Activated T-helper 1 cell treated with anti-CD3 and anti-CD28 coated beads, Interleukin-2, amount 50 U/mL, for 16 hours (primary cell): ENCODE measurements at places on chromosomes 6 and 20.

DNA sequence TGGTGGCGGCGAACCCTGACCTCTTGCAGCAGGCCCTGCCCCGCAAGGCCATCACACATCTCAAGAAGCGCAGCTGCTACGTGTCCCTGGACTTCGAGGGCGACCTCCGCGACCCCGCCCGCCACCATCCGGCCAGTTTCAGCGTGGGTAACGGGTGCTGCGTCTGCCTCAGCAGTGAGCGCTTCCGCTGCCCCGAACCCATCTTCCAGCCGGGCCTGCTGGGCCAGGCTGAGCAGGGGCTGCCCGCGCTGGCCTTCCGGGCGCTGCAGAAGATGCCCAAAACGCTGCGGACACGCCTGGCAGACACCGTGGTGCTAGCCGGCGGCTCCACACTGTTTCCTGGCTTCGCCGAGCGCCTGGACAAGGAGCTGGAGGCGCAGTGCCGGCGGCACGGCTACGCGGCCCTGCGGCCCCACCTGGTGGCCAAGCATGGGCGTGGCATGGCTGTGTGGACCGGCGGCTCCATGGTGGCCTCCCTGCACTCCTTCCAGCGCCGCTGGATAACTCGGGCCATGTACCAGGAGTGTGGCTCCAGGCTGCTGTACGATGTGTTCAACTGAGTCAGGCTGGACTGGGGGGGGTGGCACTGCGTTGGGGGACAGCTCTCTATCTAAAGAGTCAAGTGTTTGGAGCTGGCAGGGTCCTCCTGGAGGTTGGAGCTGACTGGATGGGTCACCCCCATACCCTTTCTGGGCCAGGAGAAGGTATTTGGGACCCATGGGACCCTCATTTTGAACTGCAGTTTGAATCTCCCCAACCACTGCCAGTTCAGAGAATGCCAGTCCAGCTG lies 1.1 kb downstream of the ACTL10 start:
- DNase-seq = peak; percentile 51

- DNase-seq = no peak
Observed at GRCh38 chr6:56448046-56448445, 194.6 kb downstream of the DST start.

- no peak for DNase-seq
Observed at GRCh38 chr20:21099751-21100577, 6.2 kb downstream of the LINC00237 start.

DNA sequence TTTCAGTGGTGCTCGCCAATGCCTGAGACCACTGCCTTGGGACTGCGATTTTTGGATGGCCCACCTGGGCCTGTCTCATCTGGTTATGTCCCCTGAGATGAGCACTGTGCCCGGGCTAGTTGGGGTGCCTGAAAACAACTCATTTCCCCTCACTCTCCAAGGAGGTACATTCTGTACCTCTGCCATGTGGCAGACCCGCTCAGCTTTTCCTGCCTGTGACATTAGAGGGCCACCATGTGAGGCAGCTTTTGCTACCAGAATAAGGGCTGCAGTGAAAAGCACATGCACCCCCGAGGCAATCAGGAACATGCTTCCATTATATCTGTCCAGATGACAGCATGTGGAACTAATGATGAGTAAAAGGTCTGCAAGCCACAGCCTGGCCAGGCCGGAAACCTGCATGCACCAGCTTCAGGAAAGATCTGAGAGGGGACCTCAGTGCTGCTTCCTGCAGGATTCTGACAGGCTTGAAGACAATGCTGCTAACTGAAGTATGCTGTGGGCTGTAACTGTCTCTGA lies 11.3 kb upstream of the SRSF6 start:
- no peak for DNase-seq

- DNase-seq = no peak
Observed at GRCh38 chr6:104771258-104771832, 88.4 kb downstream of the HACE1 start.

- DNase-seq = no peak
Observed at GRCh38 chr6:127453845-127454619, 5.2 kb downstream of the KIAA0408 start.

GRCh38 chr6:151549790-151550189 lies 56.0 kb downstream of the CCDC170 start:
- DNase-seq = no peak

DNA sequence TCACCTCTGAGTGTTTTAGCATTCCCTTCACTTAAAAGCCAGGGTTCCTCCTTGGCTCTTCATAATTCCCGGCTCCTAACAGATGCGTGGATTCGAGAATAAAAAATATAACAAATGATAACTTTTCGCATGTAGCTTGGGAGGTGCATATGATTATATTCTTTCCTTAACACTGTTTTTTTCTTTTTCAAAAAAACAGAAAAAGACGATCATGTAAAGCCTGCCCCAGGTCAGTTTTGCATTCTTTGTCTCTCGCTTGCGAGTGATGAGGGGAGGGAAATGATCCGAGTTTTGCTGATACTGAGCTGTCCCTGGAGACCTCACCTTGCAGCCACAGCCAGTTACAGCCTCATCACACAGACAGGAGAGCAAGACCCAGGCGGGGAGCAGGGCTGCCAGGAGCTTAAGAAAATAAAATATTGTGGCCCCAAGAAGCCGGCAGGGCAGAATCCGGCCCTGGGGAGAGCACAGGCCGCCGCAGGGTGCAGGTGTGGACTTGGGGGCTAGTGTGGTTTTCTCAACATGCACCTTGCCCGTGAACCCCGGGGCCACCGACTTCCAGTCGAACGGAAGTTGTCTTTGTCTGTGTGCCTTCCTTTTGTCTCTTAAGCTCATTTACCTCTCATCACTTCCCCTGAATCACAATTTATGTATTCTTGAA lies 301.8 kb downstream of the TAF4 start:
- DNase-seq = no peak

- no peak for DNase-seq
Observed at GRCh38 chr6:134289204-134289575, 28.7 kb downstream of the SGK1 start.

GRCh38 chr20:17822039-17822438 lies 122.3 kb downstream of the BANF2 start:
- DNase-seq = no peak

DNA sequence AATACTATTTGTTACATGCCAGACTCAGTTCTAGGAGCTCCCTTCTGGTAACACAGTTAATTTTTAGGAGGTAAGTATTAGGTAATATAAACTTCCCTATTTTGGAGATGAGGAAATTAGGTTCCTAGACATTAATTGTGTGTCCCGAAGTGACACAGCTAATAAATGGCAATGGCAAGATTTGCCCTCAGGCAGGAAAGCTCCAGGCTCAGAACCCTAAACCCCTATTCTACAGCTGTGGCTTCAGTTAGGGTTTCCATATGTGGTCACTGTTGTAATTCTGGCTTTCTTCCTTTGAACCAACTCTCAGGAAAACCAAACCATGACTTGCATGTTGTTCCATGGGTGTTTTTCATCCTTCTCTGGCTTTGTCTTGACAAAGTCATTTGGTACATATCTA lies 188.2 kb downstream of the PLCB1 start:
- DNase-seq = no peak

GRCh38 chr6:42112351-42112750 lies 30.1 kb downstream of the C6orf132 start:
- no peak for DNase-seq

DNA sequence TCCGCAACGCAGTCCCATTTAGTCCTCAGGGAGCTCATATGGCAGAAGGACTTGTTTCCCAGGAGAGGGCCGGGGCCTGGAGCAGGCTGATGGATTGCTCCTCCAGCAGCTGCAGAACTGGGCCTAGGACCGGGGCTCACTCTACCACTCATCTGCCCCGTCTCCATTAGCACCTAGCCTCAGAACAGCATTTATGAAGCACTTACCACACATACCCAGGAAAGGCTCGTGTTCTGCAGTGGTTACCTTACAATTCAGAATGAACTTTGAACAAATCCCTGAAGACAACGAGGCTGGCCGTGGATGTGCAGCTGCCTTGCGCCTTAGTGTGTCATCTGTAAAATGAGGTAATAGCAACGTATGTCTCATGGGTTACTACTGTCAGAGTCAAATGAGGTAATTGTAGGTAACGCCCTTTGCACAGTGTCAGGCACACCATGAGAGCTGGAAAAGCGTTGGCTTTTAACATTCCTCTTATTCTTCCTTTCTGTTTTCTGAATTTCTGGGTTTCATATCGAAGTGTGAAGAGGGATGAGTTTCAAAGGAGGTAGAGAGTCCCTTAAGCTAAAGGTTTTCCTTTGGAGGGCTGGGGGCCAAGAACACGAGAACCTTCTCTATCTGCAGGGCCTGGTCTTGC lies 46.3 kb upstream of the CD93 start:
- DNase-seq = no peak

DNA sequence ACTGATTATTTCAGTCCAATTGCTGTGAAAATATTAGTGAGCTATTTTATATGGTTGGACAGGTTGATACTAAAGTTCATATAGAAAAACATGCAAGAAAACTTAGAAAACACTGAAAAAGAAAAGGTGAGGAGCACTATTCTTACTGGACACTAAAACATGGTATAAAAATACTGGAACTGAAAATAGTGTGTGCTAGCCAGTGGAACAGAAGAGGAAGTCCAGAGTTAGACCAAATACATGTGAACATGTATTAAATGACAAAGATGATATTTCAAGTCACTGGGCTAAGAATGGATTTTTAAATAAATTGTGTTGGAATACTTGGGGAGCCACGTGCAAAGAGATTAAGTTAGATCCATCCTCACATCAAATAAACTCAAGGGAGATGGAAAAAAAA lies 218.5 kb downstream of the TMEM242 start:
- no peak for DNase-seq

DNA sequence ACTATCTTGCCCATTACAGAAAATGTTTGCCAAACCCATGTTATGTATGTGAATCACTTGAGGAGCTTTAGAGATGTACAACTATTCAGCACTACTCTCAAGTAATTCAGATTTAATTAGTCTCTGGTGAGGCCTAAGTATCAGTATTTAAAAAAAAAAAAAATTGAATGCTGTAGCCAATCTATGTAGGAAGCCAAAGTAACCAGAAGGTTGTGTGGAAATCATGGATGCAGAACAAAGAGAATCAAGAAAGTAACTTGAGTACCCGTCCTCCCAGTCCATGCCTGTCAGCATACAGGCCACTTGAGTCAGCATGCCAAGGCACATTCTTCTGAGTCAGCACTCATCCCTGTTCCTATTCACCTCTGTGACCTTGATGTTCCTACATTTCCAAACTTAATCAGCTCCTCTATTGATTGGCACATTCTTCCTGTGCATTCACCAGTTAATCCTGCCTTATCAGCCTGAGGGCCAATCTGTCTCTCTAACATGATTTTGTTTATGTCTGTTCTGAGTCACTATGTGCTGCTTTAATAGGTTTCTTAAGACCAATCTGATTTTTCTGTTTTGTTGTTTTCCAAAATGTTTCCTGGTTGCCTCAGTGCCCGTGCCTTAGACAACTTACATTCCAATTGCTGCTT lies 165.6 kb downstream of the KCNQ5 start:
- no peak for DNase-seq

- DNase-seq = no peak
Observed at GRCh38 chr6:29528988-29529560, 30.5 kb downstream of the UBD start.

- no peak for DNase-seq
Observed at GRCh38 chr6:98787435-98787834, 46.9 kb upstream of the POU3F2 start.

DNA sequence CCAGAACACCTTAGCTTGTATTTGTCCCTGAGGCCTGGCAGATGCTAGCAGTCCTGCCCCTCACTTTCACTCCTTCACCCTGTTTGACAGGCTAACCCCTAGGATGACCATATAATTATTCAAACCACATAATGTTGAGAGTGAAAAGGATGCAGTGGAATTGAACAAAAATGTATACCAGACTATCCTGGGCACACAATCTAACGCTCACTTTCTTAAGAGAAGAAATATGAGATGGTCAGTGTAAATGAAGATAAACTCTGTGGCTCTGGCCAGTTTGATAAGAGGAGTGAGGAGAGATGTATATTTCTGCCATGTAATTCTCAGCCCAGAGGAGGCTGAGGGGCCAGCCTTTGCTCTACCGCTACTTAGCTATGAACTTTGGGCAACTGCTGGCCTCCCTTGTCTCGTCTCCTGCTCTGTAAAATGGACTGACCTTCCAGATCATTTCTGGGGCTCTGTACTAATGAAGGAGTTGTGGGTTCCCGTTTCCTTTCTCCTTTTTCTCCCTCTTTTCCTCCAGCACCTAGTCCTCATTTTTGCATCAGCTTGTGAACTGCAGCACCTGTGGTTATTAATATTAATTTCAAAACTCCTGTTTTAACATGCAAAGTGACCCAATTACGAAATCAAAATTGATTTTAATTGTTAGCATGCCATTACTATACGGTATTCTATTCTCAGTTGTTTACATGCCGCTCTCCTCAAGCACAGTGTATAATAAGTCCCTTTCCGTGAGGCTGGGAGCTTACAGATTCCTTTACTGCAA lies 92.5 kb upstream of the IYD start:
- no peak for DNase-seq

DNA sequence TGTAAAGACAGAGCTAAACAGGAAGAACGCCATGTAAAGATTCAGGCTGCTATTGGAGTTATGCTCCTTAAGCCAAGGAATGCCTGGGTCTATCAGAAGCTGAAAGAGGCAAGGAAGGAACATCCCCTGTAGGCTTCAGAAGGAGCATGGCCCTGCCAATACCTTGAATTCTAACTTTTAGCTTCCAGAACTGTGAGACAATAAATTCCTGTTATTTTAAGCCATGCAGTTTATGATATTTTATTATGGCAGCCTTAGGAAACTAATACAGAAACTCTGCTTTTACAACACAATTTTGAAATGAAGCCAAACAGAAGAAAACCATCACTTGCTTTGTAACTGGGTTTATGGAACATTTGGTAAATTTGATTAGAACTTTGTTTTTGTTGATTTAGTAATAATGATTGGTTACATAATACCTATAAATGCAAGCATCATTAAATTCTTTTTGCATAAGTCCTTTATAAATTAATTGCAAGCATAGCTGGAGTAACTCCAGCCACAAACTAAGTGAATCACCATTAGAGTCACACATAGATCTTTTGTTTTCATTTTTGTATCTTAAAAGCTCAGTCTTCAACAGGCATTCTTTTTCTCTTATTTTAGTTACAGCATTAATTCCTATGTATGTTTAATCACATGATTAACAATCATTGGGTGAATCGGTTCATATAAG lies 33.5 kb upstream of the TSPYL1 start:
- DNase-seq = no peak

DNA sequence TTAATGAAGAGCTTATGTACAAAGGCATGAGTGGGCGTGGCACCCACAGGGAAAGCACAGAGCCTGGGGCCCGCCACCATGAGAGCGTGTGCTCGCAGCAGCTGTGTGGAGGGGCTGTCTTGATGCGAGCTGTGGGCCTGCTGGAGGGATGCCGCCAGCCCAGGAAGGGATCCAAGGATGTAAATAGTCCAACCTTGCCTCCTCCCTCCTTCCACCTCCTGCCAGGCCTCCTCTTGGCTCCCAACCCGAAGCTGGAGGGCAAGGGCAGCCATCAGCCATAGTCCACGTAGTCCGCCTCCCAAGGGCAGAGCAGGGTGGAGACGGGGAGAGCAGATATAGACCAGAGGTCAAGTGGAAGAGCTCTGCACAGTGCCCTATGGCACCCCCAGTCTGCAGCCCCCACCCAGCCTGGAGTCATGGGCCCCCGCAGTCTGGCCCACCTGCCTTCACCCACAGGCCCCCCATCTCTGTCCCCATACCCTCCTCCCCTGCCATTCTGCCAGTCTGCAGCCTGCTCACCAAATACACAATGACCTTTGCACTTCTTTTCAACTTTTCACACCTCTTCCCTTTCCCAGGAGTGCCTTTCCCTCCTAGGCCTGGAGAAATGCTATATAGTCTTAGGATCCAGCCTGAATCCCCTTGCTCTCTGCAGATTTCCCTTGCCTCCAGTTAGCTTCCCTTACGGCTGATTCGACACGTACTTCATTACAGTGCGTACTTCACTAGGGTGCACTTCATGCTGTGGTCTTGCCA lies 77.1 kb downstream of the SHLD1 start:
- DNase-seq = no peak
